ENCODE measurements at places on chromosomes 1 and 21.

DNA sequence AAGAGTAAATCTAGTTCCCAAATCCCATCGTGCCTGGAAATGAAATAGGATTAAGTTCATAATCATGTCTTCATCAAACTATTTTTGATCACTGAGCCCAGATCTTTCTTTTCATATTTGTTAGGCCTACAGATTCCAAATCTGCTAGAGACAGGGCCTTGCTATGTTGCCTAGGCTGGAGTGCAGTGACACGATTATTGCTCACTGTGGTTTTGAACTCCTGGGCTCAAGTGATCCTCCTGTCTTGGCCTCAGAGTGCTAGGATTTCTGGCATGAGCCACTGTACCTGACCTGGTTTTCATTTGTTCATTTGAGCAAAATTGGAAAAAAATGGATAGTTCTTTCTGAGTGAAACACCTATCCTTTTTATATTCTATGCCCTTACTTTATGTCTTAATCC, 28.0 kb upstream of the DIPK1A start:
- no peak for DNase-seq

DNA sequence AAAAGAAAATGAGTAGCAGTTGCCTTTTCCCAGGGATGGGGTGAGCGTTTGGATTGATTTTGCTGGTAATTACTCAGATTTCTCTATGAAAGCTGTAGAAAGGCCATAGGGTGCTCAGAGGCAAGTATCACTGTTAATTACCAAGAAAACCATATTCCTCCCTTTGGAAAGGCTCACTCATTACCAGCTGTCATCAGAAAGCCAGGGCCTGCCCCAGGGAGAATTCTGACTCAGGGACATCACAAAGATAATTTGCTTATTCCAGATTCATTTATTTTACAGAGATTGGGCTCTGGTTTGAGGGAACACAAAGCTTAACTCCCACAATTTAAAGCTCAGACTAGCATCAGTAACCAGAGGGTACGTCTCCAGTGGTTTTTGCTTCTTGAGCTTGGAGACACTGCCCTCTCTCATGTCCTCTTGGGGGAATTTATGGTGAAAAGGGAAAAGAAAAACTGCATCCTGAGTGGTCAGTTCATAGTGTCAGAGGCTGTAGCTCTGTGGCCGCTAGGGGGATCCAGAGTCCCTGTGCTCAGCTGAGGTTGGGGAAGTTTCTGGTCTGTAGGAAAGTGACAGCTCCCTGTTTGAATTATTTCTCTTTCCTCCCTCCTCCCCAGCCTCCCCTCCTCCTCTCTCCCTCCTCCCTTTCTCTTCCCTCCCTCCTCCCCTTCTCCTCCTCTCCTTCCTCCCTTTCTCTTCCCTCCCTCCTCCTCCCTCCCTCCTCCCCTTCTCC, 204.3 kb downstream of the KCNJ6 start:
- DNase-seq, result peak; percentile 65

- no peak for DNase-seq
Measured at GRCh38 chr1:187249196-187249595, 420.4 kb downstream of the PLA2G4A start.

- DNase-seq, result peak; percentile 8
Measured at GRCh38 chr1:160625321-160625720, 21.5 kb downstream of the SLAMF1 start.

GRCh38 chr1:71785450-71785849, 496.9 kb downstream of the NEGR1 start:
- DNase-seq, result no peak

GRCh38 chr21:35488946-35489345, 439.8 kb upstream of the RUNX1 start:
- no peak for DNase-seq

- DNase-seq, result no peak
Measured at GRCh38 chr1:230131457-230131856, 64.4 kb downstream of the GALNT2 start.

- peak; percentile 60 for DNase-seq
Measured at GRCh38 chr1:11664336-11665065, 501 bp downstream of the FBXO6 start.

DNA sequence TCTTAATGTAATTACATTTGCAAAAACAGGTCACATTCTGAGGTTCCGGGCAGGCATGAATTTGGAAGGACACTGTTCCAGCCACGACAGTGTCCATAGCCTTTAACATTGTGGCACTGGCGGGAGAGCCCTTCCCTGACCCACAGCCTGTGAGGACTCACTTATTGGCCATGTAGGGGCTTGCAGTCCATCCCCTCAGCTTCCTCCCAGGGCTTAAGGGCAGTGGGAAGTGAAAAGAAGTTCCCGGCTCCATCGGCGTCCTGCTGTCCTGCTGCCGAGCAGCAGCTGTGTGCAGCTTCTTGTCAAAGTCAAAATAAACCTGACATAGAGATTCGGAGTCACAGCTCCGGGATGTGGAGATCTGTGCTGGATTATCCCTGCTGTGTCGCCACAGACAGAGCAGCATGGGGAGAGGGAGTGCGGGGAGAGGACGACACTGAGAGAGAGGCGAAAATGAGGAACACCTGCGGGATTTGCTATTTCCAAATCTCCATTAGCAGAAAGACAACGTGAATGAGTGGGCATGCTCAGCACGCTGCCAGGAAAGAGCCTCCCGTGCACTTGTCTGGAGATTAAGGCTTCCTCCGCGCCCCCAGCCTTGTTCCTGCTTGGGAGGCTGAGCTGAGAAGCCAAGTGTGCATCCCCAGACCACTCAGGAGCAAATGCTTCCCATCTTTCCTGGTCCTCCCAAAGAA, 260.3 kb downstream of the ASTN1 start:
- no peak for DNase-seq

- no peak for DNase-seq
Measured at GRCh38 chr1:61245696-61246400, 163.5 kb downstream of the NFIA start.

DNA sequence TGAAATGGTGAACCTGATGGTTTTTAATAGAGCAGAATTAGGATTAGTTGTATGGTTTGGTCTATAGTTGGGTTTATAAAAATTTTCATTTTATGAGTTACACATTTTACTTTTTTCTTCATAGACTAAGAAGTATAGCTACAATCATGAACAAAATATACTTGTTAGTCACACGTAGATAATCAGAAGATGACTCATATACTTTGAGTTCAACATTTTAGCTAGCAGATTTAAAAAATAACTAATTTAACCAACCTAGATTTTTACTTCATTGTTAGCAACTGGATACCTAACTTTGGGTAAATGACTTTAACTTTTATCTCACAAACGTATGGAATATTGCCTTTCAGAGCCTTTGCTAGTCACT, 27.9 kb downstream of the MORC3 start:
- no peak for DNase-seq

GRCh38 chr1:233090746-233091494, 140.5 kb downstream of the NTPCR start:
- DNase-seq, result no peak

DNA sequence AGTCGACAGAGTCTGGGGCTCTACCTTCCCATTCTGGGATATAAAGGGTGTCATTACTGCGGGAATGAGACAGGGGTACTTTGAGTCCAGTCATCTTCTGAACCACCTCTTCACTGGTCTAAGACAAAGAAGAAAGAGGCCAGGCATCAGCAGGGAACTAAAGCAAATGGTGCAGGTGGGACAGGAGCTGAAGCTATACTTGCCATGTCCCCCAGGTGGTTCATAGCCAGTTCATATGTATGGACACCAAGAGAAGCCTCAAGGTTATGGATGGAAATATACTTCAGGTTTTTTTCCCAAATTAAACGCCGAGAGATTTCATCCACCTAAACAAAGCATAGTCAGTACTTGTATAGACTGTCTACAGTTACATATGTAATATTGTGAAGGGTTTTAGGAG, 2.2 kb downstream of the CTSK start:
- DNase-seq, result no peak

DNA sequence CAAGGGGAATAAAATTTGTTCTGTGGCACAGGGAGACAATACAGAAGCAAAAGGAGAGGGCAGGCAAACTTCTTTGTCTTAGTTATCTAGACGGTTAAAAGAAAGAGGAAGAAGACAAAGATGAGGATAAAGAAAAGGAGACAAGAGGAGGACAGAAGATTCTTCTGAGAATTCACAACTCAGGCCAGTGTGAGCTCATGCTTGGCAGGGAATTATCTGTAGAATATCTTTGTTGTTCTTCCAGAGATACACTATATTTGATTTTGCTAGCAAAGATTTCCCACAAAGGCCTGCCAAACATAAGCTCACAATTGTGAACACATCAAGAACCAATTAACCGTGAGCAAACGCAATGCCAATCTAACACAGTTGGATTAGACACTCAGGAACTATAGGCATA, 21.4 kb downstream of the SLC16A1 start:
- no peak for DNase-seq

- no peak for DNase-seq
Measured at GRCh38 chr21:17590430-17590829, 22.3 kb downstream of the BTG3 start.

GRCh38 chr1:53369034-53369750, 41.3 kb upstream of the LRP8 start:
- no peak for DNase-seq

- no peak for DNase-seq
Measured at GRCh38 chr1:230913496-230913895, 45.2 kb upstream of the C1orf198 start.

- DNase-seq, result no peak
Measured at GRCh38 chr1:214604523-214604922, 1.5 kb downstream of the CENPF start.

- no peak for DNase-seq
Measured at GRCh38 chr1:26360807-26361604, 7.1 kb upstream of the CRYBG2 start.

GRCh38 chr1:193676996-193677549, 490.7 kb upstream of the B3GALT2 start:
- DNase-seq, result no peak

DNA sequence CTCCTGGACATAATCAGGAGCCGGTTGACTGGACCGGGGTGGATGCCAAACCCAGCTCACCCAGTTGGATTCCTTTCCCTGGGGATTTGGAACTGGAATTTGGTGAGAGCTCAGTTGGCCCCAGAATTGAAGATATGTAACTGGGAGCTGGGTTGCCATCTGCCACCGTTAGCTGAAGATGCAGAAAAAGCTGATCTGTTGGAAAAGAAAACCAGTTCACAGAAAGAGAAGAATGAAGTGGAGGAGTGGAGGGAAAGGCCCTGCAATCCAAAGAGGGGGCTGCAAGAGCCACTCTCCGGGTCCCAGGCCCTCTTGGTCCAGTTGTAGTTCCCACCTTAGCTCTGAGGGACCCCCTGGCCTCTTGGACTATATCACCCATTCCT, 16.0 kb downstream of the TEX35 start:
- no peak for DNase-seq

- no peak for DNase-seq
Measured at GRCh38 chr1:51570063-51570710, 46.7 kb upstream of the OSBPL9 start.

GRCh38 chr1:1334835-1335234, 3.8 kb downstream of the TAS1R3 start:
- DNase-seq, result no peak

DNA sequence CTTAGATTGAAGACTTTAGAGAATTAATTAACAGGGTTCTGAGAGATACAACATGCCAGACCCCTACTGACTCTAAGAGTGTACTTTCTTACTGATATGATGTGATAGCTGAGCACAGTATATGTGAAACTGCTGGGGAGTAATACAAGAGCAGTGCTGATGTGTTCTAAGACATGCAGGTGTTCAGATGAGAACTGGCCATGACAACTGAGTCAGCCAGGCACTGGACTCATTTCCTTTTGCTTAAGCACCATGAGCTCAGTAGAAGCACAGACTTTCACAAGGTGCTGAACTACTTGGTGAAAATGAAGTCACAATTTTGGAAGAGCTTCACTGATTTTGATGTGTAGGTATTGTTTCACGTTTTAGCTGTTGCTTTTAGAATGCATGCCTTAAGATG, 15.9 kb upstream of the POGZ start:
- DNase-seq, result no peak

Data from stimulated activated CD4-positive, alpha-beta T cell treated with anti-CD3 and anti-CD28 coated beads, Interleukin-2, amount 100 ng/mL, for 24 hours (primary cell).